ENCODE measurements at places on chromosomes 1 and 21.

GRCh38 chr1:23397908-23398307, 26.6 kb downstream of the TCEA3 start:
- no peak for DNase-seq

GRCh38 chr1:56137521-56138505, 441.6 kb downstream of the PLPP3 start:
- no peak for DNase-seq

DNA sequence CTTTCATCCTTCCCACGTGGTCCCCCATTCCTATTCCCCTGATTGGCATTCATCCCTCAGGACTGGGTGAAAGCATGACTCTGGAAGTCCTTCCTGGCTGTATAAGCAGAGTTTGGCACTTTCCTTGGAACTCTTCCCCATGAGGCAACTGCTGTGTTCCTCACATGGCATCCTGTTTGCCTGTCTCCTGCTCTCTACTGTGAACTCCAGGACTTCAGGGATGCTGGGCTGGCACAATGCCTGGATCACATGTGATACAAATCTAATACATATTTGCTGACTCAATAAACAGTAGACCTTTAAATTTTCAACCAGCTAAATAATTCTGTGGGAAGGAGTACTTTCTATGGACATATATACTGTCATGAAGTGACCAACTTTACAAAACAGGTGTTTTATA, 46.8 kb upstream of the EDEM3 start:
- peak; percentile 69 for DNase-seq

DNA sequence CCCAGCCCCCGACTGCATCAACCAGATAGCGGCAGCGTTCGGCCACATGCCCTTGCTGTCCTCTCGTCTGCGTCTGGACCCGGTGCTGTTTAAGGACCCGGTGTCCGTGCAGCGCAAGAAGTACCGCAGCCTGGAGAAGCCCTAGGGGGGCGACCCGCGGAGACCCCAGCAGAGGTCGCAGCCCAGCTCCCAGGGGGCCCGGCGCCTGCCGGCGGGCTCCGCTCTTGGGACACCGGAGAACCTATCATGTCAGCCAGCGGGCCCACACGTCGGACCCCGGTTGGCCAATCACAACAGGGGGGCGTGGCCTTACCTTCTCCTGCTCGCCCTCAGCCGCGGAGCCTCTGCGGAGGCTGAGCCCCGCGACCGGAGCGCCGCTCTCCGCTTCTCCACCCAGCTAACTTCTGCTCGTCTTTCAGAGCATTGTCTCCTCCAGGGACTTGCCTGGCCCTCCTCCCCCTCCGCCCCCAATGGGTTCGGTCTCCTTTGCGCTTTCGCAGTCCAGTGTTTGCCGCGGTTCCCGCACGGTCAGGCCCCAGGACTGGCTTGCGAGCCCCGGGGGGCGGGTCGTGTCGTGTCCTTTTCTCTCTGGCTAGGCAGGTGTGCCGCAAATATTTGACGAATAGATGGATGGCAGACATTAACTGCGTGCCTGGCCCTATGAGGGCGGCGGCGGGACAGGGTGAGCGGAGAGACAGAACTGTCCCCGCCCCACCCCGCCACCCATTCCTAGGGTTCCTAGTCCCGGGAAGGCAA, 10.5 kb downstream of the SLC30A2 start:
- peak; percentile 70 for DNase-seq

- peak; percentile 3 for DNase-seq
Observed at GRCh38 chr1:33792651-33793050, 71.2 kb upstream of the HMGB4 start.

DNA sequence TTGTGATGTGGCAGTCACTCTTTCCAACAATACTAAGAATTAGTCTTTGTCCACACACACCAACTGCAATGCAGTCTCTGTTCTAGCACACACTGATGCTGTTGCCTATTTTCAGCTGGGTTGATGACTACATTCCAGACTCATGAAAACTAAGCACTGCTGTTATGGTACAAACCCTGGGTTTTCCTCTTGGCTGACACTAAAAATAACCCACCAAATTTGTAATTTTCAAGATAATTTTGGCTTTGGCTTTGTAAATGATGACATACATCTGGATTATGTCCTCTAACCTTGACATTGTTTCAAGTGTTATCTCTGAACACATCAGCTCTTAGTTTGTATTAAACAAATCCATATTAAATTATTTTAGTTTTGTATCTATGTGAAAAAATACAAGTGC, 444.8 kb downstream of the PTPRC start:
- DNase-seq = no peak

- DNase-seq = peak; percentile 91
Observed at GRCh38 chr1:158124999-158125398, 55.7 kb upstream of the CD1D start.

DNA sequence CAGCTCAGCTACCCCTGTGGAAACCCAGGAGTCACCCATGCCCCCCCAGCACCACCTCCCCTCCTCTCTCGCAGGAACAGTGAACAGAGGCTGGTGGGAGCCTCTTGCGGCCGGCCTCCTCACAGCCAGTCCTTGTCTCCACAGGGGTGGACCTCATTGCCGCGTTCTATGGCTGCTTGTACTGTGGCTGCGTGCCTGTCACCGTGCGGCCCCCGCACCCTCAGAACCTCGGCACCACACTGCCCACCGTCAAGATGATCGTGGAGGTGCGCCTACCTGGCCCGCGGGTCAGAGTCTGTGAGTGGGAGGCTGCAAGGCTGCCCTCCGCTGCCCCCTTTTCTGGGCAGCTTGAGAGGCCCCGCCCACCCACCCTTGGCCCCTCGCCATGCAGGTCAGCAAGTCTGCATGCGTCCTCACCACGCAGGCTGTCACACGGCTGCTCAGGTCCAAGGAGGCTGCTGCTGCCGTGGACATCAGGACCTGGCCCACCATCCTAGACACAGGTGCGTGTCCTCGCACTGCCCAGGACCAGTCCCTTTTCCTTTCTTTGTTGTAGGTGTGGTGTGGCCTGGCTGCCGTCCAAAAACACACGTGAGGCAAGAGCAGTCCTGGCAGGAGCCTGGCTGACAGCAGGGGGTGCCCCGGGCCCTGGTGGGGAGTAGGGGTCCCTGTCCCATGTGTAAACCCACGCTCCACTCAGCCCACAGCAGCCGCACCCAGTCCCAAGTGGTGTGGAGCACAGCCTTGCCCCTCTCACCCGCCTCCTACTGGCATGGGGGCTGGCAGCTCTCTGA, 50.3 kb downstream of the S100B start:
- DNase-seq = no peak

DNA sequence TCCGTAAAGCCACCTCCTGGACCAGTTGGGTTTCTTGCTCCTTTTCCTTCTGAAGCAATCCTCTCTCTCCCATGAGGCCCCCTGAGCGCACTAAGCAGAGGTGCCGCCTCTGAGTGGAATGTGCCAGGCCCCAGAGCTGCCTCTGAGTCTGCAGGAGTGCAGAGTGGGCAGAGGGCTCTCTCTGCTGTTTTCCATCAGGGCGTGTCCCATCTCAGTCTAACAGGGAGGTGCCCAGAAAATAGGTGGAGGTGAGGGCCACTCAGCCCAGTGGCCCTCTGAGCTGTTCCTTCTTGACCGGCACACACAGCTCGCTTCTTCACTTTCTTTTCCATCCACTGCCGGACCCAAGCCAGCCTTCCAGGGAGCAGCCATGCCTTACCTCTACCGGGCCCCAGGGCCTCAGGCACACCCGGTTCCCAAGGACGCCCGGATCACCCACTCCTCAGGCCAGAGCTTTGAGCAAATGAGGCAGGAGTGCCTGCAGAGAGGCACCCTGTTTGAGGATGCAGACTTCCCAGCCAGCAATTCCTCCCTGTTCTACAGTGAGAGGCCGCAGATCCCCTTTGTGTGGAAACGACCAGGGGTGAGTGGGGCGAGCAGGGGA, at the start of gene CAPN9:
Gene CAPN9, plus strand, starts transcription at position 262 of the 604 bp plus-strand sequence. Its CDS starts 109 bp downstream, at position 371.
- DNase-seq = no peak

DNA sequence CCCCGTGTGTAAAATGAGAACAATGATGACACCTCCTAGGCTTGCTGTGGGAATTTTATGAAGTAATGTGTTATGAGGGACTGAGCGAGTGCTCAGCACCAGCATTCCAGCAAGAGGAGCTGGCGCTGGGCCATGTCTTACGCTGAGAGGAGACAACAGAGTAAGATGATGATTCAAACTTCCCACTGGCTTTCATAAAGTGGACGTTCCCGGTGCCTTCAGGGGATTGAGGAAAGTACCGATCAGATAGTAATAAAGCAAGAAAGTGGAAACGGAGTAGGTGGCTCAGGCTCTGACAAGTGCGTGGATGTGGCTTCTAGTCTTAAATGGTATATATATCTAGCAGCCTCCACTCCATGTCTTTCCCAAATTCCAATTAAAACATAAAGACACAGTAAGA, 23.8 kb downstream of the EPHA10 start:
- no peak for DNase-seq

- no peak for DNase-seq
Observed at GRCh38 chr1:172486805-172487454, 43.1 kb upstream of the PIGC start.

DNA sequence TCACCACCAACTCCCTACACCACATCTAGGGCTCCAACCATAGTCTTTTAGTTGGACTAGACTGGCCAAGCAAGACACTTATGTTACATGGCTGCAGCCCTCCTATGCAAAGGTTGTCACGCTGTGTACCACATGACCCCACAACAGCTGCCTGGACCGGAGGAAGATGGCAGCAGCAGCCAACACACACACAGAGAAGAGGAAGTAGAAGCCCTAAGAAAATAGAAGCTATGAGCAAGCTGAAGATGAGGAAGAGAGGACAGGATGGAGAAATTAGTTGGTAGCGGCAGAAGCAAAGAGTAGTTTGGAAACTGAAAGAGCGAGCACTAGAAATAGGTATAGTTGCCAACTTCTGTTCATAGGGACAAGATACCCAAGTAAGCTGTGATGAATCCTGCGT, 60.8 kb upstream of the RALGPS2 start:
- DNase-seq = no peak

DNA sequence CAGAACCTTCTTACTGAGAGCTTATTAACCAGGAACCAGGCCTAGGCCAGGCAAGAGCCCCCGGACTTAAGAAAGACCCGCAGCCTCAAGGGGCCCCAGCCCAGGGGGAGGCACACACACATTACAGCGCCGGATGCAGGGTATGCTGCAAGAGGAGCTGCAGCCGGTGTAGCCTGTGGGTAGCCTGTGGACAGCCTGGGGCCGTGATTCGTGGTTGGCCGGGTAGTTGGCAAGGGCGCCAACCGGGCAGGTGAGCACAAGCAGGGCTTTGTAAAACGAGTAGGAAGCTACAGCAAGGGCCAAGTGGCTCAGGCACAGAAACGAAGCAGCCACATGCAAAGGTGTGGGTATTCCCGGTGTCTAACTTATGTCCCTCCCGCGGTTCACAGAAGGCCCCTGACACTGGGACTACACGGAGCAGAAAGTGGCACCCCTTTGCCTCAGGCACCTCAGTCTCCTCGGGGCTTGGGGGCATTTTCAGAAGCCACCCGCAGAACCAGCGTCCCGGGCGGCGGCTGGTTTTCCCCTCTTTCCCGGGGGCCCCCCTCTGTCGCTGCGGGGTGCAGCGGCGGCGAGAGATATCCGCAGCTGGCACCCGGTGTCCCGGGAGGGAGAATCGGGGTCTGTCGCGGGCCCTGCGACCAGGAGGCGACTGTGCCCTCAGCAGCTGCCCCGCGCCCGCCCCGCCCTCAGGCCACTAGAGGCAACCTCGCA, 40.8 kb downstream of the KIAA1614 start:
- DNase-seq = no peak

DNA sequence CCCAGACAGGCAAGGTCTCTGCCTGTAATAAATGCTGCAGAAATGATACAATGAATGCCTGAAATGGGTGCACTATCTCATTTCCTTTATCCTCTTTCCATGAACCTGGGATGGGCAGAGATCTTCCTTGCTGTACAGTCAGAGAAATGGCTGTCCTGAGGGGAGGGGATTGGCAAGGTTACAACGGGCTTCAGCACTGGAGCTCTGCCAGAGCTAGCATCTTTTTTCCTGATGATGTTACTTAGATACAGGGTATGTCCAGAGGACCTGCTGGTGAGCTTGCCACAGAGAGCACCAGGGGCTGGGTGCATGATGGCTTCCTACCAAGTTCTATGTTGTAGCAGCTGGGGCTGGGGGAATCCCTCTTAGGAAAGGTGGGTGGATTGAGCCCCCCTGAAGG, 115.1 kb downstream of the PLXNA2 start:
- no peak for DNase-seq

- DNase-seq = no peak
Observed at GRCh38 chr1:86224651-86225310, 68.2 kb upstream of the COL24A1 start.

- DNase-seq = no peak
Observed at GRCh38 chr1:167991546-167991945, 54.7 kb upstream of the MPC2 start.

DNA sequence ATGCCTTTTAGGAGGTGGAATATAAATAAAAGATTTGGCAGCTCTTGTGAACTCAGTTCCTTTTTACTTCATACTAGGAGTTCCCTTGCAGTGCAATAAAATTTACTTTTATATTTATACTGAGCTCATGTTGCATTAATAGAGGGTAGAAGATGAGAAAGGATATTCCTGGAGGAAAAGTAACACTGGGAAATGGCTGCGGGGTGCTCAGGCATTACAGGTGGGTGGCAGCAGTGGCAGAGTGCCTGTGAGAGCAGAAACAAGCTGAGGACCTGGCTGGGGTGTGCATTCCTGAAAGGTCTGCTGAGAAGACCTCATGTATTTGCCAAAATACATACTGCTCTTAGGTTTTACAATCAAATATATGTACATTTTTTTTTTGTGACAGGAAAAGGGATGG, 126.9 kb downstream of the COQ8A start:
- no peak for DNase-seq

DNA sequence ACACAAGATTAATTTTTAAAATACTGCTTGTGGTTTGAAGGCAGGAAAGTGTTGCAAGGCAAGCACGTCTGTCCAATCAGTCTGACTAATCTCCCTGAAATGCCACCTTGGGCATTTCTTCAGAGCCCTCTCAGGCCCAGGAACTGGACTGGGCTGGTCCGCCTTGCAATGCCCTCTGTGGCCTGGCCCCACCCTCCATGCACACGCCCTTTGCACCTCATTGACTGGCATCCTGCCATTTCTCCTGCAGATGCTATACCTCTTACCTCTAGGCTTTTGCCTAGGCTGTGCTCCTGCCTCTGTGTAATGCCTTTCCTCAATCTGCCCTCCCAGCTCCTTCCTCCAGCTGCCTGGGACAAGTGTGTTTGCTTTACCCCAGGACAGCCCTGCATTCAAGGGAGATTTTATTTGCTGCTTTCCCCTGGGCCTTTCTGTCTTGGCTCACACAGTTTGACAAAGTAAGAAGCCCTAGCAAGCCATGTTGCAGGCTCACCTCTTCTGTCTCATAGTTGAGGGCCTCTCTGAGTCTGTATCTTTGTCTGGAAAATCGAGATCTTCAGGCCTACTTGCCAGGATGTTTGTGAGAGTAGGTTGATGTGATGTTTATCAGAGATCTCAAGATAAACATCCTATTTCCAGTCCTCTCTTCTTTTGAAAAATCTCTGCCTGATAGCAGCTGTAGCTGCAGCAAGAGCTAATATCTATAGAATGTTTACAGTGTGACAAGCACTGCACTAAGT, 149.2 kb upstream of the JUN start:
- DNase-seq = peak; percentile 55
